ENCODE measurements at places on chromosomes 7 and 10.

DNA sequence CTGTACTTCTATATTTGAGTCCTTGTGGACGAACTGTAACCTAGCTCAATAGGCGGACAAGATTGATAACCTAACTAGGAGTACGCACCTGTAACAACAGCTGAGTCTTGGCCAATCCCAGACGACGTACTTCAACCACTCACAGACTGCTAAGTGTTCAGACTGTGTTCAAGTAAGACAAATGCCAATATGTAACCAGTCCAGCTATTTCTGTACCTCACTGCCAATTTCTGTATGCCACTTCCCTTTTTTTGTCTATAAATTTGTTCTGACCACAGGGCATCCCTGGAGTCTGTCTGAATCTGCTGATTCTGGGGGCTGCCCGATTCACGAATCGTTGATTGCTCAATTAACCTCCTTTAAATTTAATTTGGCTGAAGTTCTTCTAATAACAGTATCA lies 32.2 kb downstream of the HACD1 start:
- DNase-seq = no peak

DNA sequence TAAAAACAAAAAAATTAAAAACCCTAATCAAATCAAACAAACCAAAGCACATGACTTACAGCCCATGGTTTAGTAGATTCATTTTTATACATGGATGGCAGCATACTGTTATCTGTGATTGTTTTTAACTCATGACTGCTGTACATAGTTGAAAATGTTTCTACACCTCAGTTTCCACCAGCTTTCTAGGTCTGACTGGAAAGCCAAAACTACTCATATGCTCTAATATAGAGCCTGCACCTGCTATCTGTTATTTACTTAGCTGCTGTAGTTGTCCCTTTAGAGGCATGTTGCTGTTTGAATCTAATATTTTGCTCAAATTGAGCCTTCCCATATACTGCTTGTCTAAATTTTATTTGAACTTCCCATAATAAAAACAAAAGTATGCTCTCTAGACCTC lies 289.9 kb upstream of the LRRN3 start:
- no peak for DNase-seq

- DNase-seq = peak; percentile 32
These were observed 285.1 kb downstream of the CCSER2 start for GRCh38 chr10:84613336-84614021.

DNA sequence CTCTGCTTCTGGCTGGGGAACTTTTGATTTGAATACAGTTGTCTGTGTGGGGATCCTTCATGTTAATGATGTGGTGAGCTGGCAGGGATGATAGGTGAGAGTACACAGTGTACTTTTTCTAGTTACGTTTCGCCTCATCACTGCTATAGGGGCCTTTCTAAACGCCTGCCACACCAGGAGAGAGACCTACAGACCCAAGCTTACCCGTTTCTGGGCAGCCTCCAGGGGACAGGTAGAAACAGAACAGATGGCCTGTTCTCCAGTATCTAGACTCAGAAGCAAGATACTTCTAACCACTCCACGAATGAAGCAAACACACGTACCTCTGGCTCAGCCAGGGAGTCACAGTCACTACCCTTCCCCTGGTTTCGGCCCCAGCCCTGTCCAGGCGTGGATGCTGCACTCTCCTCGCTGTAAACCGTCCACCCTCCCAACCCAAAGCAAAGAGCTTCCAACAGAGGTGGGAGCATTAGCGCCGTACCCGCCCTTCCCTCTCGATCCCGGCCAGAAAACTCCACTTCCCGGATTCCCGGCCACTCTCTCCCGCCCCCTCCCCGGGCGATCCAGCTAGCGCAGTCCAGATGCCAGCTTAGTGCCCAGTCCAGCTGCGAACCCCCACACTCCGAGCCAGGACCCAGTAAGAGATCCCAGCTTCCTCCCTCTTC lies 1.2 kb downstream of the CCDC6 start:
- peak; percentile 29 for DNase-seq

DNA sequence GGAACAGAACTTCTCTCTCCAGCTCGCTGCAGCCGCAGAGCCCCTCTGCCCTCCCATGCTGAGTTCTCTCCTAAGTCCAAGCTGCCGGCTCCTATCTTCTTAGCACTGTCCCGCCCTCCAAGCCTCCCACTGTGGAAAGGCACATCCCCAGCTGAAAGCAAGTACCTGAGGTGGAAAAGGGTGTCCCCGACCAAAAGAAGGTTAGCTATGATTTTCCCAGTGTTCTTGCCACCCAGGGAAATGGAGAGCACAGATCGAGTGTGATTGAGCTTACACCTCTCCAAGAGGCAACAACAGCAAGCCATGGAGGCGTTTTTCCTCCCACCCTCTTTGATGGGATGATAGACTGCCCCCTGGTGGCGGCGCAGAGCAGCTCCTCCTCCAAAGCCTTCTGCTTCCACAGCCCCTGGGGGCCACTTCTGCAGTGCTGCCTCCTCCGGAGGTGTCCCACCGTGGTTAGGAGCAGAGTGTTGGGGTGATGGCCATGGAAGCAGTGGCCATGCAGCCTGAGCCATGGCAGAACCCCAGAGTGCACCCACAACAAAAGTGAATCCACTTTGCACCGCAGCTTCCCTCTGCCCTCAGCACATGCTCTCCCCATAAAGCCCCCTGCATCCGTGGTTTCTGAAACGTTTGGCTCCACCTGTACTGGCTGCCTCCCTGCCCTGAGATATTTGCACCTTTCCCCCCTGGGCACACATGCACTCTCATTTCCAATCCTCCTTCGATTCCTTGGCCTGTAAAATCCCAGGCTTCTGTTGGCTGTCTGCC lies 143.1 kb upstream of the STK17A start:
- peak; percentile 61 for DNase-seq

- DNase-seq = peak; percentile 67
These were observed 1.9 kb downstream of the VGF start for GRCh38 chr7:101163279-101164070.

DNA sequence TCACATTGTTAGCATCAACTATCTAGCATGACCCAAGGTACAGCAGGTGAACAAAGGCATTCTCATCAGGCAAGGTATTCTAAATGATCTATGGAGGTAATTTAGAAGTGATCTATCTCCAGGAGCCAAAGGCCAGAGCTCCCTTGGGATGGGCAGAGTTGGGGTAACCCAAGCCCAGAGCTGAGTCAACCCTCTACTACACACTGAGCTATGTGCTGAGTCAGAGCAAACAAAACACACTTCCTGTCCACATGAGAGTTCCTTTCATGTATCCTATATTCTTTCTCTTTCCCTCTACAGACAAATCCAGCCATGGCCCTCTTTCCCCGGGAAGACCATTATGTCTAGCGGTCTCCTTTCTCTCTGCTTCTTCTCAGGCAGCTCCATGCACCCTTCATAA lies 68.2 kb upstream of the AGK start:
- peak; percentile 89 for DNase-seq

DNA sequence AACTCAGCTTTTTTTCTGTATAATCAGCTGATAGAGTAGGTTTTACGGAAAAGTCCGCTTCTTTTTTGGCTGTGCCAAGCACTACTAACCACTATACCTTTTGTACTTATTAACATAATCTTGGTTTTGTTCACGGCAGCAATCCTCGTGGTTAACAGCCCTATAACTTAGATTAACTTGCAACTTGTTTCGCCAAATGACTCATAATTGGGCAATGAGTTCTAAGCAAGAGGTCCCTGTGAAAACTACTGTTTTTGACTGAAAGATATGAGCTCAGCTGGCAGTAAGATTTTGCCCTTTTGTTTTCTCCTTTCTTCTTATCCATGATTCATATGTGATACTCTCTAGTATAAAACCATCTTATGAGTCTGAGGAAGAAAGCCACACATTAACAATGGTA lies 345.0 kb upstream of the PCDH15 start:
- DNase-seq = peak; percentile 91

All from kidney tubule cell (primary cell).